Dermis blood vessel endothelial cell (primary cell): ENCODE measurements at places on chromosomes 3 and 15.

- DNase-seq: peak; percentile 77
Observed at GRCh38 chr15:89119489-89120478, 31.5 kb downstream of the ABHD2 start.

DNA sequence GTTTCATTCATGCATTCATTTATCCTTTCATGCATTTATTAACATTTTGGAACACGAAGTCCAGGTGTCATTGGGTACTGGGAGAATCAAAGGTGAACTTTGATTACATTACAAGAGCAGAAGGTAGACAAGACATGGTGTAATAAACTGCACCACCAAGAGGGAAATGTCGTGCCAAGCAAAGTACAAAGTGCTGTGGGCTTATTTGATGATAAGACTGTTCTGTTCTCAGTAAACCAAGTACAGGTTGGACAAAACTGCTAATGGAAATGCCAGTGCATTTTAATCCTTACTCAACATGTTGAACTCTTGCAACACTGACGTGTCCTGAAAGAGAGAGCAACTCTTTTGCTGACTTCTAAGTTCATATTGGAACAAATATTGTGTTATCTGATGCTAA, 69.4 kb downstream of the MME start:
- no peak for DNase-seq

- no peak for DNase-seq
Observed at GRCh38 chr3:111229301-111229700, 157.7 kb downstream of the NECTIN3 start.

DNA sequence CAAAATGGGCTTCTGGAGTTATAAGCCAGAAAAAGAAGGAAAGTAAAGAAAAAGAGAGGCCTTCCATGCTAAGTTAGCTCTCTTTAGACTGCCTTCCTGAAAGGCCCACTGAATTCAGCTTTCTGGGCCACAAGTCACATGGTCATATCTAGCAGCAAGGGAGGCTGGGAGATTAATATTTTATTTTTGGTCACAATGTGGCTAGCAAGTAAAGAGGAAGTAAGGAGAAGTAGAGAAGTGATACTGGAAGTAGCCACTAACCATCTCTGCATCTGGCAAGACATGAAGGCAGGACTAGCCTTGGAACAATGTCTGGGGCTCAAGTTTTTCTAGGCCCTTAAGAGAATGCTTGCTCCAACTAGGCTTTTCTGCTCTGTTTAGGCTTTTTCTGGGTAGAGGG, 81.8 kb upstream of the UBE2E1 start:
- DNase-seq: no peak

DNA sequence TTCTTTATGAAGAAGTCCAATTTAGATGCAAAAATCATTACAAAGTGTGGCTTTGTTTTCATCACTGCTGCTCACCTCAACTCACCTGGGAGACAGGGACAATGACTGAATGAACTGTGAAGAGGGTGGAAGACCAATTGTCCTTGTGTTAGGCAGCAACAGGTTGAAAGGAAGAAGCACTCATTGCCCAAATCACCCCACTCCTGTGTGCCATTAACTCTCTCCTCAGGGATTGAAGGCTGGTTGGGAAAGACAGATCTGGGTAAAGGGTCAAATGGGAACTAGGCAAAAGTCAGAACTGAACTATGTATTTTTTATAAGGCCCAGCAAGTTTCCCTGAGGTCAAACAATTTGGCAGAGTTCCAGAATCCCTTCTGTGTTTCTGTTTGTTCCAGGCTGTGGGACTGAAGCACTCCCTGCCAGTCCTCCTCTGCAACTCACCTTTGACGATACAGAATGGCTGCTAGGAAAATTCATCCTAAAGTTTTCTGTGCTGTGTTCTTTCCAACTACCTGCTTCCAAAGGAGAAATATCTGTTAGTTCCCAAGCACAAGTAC, 68.6 kb upstream of the CCDC39 start:
- DNase-seq: no peak

DNA sequence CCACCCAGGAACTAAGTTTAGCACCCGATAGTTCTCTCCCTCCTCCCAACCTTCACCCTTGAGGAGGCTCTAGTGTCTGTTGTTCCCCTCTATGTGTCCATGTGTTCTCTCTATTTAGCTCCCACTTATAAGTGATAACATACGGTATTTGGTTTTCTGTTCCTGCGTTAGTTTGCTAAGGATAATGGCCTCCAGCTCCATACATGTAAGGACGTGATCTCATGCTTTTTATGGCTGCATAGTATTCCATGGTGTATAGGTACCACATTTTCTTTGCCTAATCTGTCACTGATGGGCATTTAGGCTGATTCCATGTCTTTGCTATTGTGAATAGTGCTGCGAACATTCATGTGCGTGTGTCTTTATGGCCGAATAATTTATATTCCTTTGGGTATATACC, 66.9 kb upstream of the TRA2B start:
- DNase-seq: no peak

DNA sequence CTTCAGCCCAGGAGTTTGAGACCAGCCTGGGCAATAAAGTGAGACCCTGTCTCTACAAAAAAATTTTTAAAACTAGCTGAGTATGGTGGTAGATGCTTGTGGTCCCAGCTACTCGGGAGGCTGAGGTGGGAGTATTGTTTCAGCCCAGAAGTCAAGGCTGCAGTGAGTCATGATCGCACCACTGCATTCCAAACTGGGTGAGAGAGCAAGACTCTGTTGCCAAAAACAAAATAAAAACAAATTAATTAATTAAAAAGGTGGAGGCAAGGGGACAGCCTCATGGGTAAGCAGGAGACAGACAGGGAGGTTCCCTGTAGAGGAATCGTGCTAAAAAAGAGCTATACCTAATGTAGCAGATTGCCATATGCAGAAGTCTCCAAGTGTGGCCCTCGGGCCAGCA, 12.6 kb downstream of the HAPLN3 start:
- peak; percentile 48 for DNase-seq

DNA sequence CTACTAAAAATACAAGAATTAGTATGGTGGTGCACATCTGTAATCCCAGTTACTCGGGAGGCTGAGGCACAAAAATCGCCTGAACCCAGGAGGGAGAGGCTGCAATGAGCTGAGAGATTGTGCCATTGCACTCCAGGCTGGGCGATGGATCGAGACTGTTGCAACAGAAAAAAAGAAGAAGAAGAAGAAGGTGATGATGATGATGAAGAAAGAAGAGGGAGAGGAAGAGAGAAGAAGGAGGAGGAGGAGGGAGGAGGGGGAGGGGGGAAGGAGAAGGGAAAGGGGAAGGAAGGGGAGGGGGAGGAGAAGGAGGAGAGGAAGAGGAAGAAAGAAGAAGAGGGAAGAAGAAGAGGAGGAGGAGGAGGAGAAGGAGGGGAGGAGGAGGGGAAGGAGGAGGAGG, 33.2 kb upstream of the ZNF710 start:
- DNase-seq: no peak

DNA sequence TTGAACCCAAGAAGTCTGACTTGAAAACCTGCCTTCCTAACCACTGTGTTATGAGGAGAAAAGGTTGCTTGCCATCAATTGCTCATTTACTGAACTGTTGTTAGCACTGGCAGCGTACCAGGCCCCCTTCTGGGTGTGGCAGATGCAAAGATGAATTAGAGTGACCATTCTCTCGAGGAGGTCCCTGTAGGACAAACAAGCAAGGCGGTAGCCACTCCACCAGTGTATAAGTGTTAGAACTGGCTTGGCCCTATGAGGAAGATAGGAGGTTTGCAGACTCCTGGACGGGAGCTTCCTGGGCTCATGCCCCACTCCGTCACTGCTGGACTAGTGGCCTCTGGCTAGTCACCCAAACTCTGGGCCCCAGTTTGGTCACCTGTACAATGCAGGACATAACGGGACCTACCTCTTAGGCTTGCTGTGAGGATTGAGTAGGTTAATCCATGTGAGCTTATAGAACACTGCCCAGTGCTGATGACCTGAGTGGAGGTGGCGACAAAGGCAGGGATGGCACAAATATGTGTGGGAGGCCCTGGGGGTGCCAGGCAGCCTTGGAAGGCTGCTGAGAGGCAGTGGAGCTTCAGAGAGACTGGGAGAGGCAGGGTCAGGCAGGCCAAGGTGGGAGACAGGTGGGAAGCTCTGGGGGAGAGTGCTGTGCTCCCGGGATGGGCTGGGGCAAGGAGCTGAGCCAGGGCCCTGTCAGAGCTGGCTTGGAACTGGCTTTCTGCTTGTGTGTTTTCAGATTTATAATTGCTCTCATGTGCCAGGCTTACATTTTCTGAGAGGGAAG, 145.9 kb downstream of the DNAJB8 start:
- no peak for DNase-seq

DNA sequence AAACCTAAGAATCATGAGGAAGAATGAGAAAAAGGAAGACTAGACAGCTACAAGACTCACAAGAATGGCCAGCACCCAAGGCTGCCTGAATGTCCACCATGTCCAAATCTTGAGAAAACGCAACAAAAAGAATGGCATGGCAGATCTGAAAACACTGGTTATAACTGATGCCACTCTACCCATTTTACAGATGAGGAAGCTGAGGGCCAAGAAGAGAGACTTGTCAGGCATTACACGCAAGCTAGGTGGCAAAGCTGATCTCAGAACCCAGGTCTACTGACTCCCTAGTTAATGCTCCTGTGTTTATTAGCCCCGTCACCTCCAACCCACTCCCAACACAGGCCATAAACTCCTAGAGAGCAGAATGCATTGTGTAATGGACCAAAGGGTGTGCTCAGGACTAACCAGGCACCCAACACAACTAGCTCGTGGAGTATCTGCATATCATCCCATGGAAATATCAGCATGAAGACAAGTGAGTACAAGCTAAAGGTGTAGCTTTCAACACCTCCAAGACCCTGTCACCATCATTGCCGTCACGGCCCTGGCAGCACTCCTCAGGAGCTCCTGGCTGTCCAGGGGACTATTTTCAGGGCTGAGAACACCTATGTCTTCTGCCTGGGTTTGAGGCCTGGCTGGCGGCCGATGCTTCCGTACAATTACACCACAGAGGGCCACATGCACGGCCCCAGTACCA, 111.7 kb downstream of the XXYLT1 start:
- DNase-seq: no peak

DNA sequence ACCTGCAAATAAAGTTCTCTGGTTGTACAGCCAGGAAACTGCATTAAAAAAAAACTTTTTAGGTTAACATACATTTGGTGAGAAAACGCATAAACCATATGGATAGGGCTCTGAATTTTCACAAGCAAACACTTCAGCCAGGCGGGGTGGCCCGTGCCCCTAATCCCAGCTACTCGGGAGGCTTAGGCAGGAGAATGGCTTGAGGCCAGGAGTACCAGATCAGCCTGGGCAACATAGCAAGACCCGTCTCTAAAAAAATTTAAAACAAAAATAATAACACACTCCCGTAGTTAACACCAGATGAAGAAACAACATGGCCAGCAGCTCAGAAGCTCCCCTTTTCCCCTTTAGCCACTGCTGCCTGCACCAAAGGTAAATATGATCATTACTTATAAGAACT, 3.2 kb upstream of the RPL14 start:
- DNase-seq: no peak

DNA sequence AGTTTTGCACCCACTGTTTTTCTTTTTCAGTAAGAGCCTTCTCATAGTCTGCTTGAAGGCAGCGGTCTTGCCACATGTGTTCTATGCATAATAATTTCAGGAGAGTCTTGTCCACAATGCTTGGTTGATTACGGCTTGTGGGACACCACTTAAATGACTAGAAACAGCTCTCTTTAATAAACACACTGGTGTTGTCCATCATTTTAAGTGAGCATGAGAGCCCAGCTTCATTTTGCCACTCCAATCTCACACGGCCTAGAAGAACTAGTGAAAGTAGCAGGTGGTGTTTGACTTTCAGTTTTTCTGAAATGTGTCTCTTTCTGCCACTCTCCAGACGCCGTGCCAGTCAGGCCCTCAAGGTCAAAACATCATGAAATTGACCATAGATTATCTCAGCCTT, 292.1 kb downstream of the LPP start:
- DNase-seq: no peak

- no peak for DNase-seq
Observed at GRCh38 chr3:132433121-132433520, 15.8 kb downstream of the DNAJC13 start.

DNA sequence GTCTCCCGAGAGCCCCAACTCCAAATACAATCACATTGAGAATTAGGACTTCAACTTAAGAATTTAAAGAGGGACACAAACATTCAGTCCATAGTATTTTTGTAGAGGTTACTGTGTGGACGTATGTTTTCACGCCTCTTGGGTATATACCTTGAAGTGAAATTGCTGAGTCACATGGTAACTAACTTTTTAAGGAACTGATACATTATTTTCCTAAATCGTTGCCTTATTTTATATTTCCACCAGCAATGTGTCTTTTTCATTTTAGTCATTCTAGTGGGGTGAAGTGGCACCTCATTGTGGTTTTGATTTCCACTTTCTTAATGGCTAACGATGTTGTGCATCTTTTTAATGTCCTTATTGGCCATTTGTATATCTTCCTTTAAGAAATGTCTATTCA, 11.8 kb downstream of the PARP15 start:
- DNase-seq: no peak

DNA sequence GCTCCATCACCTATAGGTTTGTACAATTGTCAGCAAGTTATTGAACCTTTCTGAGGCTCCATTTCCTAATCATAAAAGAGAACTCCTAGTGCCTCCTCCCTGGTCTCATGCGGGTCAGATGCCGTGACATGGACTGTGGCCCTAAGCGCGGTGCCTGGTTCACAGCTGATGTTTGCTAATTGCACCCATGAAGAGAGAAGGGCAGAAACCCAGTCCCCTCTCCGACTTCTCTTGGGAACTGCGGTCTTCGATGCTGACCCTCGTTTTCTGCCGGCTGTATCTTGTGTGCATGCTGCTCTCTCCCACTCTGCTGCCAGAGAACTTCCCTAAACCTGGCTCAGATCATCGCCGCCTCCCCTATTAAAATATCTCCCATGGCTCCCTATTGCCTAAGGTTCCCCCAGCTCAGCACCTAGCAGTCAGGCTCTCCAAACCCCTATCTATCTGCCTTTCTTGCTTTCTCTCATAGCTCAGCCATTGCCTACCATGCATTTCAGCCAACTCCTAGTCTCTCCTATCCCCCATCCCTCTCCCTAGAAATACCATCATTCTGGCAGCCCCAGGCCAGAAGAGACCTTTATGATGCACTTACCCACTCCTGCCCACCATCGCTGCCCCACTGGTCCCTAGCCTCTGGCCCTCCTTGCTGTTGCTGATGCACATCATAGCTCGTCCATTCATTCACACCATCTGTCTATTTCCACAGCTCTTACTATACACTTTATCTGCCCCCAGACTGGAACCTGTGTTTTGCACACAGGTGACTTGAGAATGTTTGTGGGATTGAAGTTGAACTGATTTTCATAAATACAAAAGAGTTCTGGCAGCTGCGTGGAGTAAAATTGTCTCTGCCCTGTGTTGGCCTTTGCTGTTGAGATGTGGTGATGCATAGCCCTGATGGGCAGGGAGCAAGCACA, 6.6 kb downstream of the ISG20 start:
- no peak for DNase-seq
